ENCODE measurements at places on chromosomes 5 and 9.

- DNase-seq, result peak; percentile 29
Observed at GRCh38 chr9:36074870-36075532, 38.3 kb downstream of the RECK start.

DNA sequence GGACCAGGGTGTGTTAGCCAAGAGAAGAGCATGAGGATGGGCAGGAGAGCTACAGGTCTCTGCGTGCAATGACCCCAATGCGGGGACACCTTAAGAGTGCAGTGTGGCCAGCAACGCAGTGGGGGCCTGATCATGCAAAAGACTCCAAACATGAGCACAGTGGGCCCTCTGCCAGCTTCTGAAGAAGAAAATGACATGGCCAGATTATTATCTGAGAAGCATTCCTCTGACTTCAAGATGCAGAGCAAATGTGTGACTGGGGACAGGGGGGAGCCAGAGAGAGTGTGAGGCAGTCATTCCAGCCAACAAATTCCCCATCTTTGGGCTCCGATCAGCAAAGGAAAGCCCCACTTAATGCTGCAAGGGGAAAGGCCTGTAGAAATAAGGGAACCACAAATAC, 229.4 kb downstream of the CDK5RAP2 start:
- DNase-seq, result no peak

- peak; percentile 14 for DNase-seq
Observed at GRCh38 chr5:169944922-169945680, 35.2 kb downstream of the INSYN2B start.

- DNase-seq, result no peak
Observed at GRCh38 chr5:40738502-40738901, 17.3 kb downstream of the TTC33 start.

DNA sequence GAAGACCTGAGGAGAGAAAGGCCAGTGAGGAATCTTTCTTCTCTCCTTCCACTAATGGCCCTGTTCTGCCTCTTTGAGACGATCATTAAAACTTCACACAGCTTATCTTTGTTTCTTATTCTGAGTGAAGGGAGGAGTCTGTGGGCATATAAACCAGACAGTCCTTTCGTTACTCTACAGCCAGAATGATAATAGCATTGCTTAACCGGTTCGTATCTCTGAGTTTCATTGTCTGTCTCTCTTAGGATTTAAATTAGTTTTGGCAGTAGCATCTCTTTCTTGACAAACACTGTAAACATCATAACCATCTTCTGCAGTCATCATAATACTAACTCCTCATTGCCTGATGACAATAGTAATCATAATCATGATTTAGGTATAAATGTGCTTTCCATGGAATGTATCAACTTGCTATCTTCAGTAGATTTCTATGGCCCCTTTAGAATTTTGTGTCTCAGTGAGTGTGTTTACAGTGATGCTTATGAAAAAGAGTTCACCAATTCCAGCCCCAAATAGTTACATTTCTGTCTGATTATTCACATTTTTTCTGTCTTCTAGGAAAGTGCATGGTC, 618.8 kb upstream of the KLF4 start:
- no peak for DNase-seq

DNA sequence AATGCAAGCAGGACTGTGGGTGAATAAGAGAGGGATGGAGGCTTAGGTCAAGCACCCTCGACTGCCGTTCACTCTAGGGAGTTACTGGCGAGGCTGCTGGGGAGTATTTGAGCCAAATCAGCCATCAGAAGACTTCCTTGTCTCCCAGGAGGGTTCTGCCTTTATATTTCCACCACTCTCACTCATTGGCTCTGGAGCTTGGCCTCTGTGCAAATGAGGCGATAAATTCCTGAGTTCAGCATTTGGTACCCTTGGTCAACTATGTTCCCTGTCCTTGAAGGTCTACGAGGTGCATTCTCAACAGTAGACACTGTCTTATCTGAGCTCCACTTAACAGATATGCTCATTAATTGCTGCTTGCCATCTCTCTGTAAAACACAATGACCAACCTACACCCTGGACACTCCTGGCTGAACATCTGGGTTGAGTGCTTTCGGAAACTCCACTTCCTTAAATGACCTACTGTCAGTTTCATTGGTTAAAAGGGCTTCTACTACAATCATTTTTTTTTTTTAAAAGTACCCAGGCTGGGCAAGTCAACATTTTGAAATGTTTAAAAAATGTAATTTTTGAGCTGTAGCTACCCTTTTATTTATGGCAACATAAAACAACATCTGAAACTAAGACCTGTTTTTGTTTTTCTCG, 153.2 kb downstream of the NTRK2 start:
- no peak for DNase-seq

DNA sequence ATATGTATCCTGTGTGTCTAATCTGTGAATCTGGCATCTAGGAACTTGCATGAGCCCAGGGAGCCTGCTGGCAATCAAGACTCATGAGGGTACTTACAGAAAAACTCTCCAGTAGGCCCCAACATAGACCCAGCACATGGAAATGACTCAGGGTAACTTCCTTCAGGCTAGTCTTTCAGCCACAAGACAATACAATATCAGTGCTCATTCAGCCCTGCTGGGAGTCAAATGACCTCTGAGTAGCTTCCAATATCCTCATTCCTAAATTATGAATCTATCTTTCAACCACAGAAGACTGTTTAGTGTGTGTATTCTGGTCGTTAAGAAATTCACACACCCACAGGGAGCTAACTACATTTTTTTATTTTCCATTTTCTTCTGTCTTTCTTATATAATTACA, 1273.0 kb downstream of the EFNA5 start:
- no peak for DNase-seq

- DNase-seq, result no peak
Observed at GRCh38 chr5:53335115-53335514, 145.3 kb upstream of the FST start.

DNA sequence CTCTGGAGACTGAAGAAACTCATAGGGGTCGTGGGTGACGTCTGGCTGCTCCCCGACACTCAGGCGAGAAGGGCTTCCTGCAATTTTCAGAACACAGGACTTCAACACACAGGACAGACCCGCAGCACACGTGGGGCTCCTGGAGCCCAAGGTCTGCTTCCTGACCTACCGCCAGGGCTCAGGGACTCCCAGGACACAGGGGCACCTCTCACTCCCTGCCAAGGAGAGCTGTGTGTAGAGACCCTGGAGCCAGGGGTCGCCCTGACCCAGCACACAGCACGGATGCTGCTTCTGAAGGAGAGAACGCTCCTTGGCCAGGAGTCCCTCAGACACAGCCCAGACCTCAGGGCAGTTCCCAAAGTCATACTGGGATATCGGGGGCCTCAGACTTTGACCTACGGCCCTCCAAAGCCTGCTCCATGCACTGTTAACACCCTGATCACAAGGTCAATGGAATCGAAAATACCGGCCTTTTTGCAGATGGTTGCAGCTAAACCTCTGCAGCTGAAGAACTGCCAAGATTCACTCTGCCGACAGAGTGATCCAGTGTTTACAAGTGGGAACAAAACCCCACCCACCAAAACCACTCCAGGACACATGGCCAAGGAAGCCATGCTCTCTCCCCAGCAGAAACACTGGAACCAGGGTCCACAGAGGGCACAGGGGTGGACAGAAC, 13.8 kb upstream of the ZDHHC11 start:
- no peak for DNase-seq

GRCh38 chr9:101562966-101563365, 29.3 kb downstream of the RNF20 start:
- DNase-seq, result no peak

GRCh38 chr5:158375531-158375930, 516.6 kb upstream of the CLINT1 start:
- no peak for DNase-seq

- peak; percentile 49 for DNase-seq
Observed at GRCh38 chr9:92094655-92095054, 20.6 kb downstream of the SPTLC1 start.

DNA sequence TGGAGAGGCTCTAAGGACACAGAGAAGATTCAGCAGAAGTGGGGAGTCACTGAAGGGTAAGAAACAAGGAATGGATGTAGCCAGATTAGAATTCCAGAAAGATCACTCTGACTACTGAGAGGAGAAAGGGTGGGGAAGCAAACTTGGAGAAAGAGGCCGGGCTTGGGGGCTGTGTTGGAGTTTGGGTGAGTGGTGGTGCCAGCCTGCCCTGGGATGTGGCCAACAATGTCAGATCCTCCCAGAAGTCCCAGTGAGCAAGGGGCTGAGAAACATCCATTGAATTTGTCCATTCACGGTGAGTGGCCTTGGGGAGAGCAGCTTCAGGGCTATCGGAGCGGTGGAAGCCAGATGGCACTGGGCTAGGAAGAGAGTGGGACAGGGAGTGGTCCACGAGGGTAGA, 60.4 kb downstream of the COL15A1 start:
- DNase-seq, result no peak

- peak; percentile 33 for DNase-seq
Observed at GRCh38 chr5:135492319-135492626, 40.1 kb upstream of the TIFAB start.

- no peak for DNase-seq
Observed at GRCh38 chr9:92725266-92725545, 39.4 kb downstream of the BICD2 start.

DNA sequence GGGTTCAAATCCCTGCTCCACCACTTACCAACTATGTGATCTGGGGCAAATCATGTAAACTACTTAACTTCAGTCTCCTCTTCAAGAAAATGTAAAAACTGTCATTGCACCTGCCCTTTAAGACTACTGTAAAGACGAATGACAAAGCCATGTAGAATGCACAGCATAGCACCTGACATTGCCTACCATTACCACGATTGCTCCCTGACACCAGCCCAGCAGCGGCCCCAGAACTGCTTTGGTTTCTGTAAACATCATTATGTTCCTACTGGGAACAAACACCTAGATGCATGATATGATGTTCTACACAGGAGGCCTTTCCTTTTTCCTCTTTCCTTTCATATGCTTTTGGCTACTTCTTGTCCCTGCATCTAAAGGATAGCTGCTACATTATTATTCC, 23.1 kb upstream of the PLPP6 start:
- DNase-seq, result no peak

- DNase-seq, result no peak
Observed at GRCh38 chr9:70387663-70388062, 26.8 kb downstream of the KLF9 start.

DNA sequence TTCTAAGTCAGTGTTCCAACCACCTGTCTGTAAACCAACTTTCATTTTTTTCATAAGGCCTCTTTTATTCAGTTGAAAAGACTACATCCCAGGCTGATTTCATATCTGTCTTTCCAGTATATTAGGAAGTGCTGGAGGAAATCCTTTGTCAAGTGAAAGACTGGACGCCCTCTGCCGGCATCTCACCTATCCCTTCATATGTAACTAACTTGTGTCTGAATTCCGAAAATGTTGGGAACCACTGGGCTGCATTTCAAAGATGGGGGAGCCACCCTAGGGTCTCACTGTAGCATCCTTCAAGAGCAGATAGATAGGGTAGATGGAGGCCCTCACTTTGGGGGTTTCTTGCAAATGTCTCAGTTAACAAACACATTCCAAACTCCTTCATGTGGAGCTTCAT, 569.8 kb downstream of the CTNND2 start:
- DNase-seq, result no peak
